C1 segment of cervical spinal cord (tissue), 14 donors: ENCODE measurements at places on chromosomes 4 and X.

- no peak for DNase-seq
Observed at GRCh38 chr4:10015140-10015753, 6.0 kb downstream of the SLC2A9 start.

GRCh38 chr4:86870442-86871069 lies 21.4 kb upstream of the SLC10A6 start:
- DNase-seq, result no peak

DNA sequence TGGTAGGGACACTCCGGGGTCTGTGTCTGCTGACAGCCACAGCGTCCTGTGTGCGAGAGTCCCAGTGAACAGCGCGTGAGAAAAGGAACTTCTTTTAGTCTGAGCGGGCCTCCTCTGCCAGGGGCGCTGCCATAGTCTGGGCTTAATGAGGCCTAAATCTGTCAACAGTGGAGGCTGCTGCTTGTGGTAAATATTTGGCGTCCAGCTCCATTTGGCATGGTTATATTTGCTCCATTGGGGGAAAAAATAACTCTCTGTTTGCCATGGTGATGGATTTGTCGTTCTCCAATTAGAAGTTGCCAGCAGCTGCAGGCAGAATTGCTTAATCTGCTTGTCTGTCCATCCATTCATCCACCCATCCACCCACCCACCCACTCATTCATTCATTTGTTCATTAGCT lies 71.4 kb upstream of the PSAPL1 start:
- DNase-seq, result peak; percentile 38

GRCh38 chr4:77701121-77701520 lies 95.5 kb downstream of the CXCL13 start:
- no peak for DNase-seq

DNA sequence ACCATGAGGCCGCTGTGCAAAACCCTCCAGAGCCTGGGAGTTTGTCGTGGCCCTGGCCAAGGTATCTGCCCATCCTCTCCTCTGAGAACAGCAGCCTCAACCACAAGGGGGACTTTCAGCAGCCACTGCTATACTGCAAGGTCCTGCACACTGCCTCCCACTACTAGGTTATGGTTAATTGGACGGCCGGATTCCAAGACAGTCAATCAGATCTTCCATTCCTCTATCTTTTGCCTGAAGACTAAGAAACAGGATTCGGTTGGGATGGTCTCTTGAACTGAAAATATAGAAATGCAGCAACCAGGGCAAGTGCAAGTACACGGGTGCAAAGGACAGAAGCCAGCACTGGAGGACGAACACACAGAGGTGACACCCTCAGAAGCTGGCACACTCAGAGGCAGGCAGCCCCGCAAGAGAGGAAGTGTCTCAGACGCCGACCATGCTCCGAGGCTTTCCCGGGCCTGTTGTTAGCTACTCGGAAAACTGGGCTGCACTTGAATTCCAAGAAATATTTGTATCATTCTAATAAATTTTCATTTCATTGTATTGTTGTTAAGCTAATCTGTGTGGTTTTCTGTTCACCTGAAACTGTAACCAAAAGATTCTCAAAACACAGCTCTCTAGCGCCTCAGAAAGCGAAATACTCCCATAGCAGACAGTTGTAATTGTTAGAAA lies 63.3 kb downstream of the AFAP1 start:
- DNase-seq, result no peak

DNA sequence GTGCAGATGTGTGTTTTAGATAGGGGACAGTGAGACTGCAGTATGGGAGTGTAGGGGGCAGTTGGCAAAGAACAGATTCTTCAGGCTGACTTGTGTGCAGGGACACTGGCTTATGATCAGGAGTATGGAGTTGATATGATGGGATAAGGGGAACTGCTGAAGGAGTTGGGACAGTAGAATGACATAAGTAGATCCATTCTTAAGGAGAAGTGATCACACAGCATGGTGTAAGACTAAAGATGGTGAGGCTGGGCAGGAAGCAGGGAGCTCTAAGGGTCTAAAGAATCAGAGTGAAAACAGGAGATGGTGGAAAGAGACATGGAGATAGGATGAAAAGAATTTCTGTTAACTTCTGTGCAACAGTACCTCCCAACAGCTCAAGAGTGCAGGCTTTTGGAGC lies 70.7 kb downstream of the REELD1 start:
- no peak for DNase-seq

DNA sequence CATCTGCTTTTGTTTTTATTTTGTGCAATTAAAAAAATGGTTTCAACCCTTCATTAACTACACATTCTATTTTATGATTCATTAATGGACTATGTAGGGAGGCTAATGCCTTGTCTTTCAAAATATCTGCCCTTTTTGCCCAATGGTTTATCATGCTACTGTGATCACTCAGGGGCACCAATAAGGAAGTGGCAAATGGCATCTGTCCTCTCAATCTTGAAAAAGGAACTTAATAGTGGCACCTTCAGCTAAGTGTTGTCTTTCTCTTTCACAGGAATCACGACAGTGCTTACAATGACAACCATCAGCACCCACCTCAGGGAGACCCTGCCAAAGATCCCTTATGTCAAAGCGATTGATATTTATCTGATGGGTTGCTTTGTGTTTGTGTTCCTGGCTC lies 57.1 kb downstream of the COMMD8 start:
- DNase-seq, result no peak

DNA sequence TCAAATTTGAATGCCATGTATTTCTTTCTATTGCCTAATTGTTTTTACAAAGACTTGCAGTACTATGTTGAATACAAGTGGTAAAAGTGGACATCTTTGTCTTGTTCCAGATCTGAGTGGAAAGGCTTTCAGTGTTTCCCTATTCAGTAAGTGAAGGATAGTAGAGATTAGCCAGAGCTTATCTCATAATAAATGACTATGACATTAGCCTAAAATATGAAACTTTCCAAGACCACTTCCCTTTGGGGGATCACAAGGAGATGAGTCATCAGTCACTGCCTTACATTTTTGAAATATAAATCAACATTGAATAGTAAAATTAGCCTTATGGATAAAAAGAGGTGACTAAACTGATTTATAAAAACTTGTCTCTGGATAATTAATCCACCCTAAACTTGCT lies 554.1 kb upstream of the MAGEB2 start:
- no peak for DNase-seq

- DNase-seq, result no peak
Observed at GRCh38 chrX:9997524-9997923, 30.4 kb downstream of the CLDN34 start.

DNA sequence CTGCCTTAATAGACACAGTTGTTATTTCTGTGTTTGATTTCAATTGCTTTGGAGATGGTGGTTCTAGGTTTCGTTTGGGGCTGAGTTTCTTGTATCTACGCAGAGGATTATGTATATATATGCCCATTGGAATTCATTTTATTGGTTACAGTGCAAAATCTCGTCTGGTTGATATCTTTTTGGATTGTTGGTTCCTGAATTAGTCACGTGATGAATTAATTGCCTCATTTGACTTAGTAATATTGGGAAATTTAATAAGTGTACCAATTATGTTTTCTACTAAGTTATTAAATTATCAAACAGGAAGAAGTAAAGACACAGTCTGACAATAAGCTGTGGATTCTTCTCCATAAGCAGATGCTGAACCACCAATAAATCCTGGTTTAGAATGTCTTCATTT lies 467.9 kb upstream of the TENM3 start:
- no peak for DNase-seq

- DNase-seq, result no peak
Observed at GRCh38 chrX:75893281-75893680, 108.2 kb upstream of the MAGEE2 start.

- DNase-seq, result no peak
Observed at GRCh38 chr4:1614502-1614853, 69.6 kb downstream of the FAM53A start.

DNA sequence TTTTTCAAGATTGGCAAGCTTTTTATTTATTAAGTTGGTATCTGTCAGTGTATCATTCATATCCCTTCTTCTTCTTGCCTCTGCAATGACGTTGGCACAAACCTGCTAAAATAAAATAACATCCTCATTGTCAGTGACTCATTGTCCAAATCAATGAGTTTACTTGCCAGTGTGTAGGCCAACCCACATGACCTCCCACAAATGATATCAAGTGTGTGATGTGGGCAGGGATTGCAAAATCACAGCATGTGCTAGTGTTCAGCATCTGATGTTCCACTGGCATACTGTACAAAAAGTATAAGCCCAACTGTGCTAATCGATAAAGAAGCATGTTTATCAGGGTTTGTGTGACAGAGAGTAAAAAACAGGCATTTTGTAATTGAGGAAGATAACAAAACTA lies 25.5 kb downstream of the GPAT3 start:
- DNase-seq, result no peak

DNA sequence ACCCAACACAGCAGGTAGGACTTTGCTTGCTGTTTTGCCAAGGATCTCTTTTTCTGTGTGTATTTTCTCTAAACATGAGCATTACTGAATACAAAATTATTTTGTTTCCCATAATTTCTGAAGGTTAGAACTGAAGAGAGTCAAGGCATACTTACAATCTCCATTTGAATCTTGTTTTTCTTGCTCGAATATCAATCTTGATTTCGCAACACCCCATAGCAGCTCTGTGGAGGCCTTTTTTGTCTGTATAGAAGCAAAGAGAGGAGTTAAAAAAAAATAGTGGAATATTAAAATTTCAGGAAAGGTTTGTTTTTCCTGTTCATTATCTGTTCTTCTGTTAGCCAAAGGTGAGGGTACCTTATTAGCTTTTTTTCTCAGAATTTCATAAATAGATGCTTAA lies 92.9 kb downstream of the TNIP2 start:
- DNase-seq, result no peak

- DNase-seq, result no peak
Observed at GRCh38 chrX:74049126-74049525, 254.9 kb upstream of the ZCCHC13 start.
